ENCODE measurements at places on chromosomes 5 and 9.

GRCh38 chr5:112669328-112669963 lies 68.2 kb upstream of the APC start:
- DNase-seq: no peak

DNA sequence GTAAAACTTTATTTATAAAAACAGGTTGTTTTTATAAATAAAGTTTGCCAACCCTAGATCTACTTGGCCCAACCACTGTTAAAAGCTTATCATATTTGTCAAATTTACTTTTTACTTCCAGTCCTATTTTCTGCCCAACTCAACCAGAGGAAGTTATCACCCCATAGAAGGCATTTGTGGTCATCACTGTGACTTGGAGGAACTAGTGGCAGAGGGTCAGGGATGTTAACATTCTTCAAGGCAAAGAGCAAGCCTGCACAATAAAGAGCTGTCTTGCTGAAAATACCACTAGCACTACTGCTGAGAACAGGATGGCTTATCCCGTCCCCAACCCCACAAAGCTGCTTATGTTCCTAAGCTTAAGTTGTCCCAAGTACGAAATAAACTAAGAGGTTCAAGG lies 22.3 kb downstream of the TTC33 start:
- DNase-seq: no peak

DNA sequence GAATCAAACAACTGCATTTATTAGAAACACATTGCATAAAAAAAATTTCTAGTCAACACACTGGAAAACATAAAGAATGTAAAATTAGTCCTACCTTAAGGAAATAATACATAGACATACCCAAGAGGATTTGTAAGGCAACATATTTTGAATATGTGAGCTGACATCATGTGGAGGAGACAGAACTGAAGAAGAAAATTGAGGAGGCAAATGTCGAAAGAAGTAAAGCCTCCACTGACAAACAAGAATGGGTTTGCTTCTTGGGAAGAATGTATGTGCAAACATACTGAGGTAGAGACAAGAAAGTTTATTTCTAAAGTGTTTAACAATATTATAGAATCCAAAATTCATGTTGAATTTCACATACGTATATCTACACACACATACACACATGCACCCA lies 363.0 kb upstream of the PDE4D start:
- no peak for DNase-seq

DNA sequence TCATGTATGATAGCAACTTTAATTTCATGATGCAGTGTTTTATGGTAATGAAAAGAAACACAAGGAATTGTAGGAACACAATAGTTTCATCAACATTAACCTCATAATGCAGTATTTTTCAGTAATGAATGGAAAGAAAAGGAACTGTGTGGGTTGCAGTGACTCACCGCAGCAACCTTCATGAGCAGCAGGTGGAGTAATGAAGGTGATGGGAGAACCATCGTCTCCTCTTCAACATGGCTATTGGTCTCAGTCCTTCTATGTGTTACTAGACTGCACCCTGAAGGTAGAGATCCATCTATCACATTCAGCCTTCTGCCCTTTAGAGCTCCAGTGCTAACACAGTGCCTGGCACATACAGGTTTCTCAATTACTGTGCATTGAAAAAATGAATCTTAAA lies 58.0 kb downstream of the TMEM215 start:
- no peak for DNase-seq

DNA sequence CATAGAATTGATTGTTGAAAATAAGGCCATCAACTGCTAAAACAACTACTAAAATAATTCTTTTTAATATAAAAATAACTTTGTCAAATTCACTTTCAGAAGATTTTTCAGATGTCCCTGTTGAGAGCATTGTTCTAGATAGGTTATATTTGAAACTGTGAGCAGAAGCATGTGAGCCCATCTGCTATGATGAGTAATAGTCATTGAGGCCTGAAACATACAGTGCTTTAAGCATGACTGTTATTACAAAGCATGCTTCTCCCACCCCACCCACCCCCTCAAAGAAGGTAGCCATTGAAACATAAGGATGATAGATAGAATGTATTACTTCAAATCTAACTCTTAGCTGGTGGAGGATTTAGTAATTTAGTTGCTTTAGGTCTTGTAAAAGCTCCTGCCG lies 86.0 kb downstream of the UHRF2 start:
- DNase-seq: no peak

Data from CD4-positive, alpha-beta T cell treated with Interleukin-17A for 1 hour (primary cell).